ENCODE measurements at places on chromosomes 4 and X.

DNA sequence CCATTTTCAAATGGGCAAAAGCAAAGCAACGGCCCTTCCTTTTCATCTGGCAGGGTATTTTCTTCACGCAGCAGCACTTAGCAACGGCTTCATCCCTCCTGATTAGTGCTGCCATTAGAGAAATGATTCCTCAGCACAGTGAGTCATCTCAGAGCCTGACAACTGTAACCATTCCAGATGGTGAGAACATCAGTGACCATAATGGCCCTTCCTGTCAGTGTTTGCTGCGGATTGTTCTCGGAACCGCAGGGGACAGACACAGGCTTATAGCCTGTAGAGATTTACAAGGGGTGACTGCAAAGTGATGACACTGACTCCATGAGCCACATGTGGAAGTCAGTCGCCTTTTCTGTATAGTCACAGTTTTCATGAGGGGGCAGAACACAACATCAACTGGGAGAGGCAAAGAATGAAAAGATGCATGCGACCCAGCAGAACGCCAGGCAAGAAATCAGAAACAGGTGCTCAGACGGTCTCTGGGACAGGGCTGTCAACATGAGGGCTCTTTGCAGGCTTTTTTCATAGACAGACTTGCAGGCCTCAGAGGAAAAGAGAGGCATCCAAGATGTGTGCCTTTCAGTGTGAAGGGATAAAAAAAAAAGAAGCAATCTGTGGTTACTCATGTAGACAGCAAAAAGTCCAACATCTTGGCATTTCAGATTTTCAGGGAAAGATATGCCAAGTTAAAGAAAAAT lies 69.9 kb upstream of the FBXW7 start:
- DNase-seq: no peak

GRCh38 chr4:105808750-105809041 lies 86.6 kb upstream of the NPNT start:
- no peak for DNase-seq

DNA sequence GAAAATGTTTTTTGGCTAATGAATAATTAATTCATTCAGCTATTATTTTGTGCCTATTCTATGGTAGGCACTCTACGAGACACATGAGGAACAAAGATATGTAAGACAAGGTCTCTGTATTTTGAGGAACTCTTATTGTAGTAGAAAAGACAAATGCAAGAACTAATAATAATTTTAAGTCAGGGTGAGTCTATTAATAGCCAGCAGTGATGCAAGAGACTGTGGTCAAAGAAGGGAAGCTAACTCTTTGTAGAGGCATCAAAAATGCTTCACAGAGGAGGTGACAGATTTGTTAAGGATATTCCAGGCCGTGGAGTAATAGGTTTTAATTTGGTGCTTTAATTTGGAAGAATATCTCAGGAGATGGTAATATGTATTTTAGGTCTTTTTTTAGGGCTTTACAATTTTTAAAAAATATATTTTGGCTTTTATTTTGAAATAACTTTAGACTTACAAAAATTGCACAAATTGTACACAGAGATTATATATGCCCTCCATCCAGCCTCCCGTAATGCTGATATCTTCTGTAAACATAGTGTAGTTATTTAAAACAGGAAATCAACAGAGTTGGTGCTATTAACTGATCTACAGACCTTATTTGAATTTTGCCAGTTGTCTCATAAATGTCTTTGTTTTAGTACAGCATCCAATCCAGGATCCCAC lies 48.1 kb downstream of the DCLK2 start:
- no peak for DNase-seq

GRCh38 chr4:90536408-90536807 lies 409.2 kb downstream of the CCSER1 start:
- no peak for DNase-seq

GRCh38 chr4:86957215-86957614 lies 22.4 kb downstream of the AFF1 start:
- no peak for DNase-seq

GRCh38 chrX:36336751-36337150 lies 417.2 kb downstream of the CFAP47 start:
- DNase-seq: no peak

- DNase-seq: no peak
Measured at GRCh38 chr4:185039508-185040273, 21.4 kb downstream of the HELT start.

DNA sequence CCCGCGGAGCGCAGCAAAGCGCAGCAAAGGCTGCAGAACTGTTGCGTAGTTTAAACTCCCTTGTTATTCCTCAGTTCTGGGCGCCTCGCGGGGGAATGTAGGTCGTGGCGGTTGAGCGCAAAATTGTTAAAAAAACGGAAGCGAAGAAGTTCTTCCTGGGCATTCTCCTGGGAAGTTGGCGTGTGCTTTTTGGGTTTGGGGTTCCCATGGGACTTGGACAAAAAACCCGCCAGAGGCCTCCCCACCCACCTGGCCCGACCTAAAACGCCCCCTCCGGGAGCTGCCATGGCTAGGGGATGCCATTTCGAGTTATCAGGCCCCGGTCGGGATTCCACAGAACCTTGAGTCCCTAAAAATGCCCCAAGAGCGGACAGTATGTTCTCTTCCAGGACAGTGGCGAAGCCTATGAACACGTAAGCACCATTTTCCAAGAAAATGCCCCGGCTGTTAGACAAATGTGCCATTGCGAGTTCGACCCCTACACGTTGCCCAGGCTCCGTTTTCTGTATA lies 8.9 kb downstream of the ZIC3 start:
- no peak for DNase-seq

DNA sequence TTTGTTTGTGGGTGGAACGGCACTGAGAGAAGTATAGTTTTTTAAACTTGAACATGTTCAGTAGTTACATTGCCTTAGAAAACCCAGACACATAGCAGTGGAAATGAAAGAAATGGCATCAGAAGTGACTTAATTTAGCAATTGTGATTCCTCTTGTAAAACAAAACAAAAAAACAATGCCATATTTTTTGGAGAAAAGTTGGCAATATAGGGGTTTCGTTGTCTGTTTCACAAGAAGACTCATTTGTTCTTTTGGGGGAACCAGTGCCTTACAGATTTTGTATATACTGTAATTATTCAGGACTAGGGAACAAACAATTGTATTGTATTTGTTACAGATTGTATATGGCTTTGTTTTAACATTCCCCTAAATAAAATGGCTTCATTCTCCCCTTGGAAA lies 390.7 kb downstream of the UNC5C start:
- DNase-seq: no peak

DNA sequence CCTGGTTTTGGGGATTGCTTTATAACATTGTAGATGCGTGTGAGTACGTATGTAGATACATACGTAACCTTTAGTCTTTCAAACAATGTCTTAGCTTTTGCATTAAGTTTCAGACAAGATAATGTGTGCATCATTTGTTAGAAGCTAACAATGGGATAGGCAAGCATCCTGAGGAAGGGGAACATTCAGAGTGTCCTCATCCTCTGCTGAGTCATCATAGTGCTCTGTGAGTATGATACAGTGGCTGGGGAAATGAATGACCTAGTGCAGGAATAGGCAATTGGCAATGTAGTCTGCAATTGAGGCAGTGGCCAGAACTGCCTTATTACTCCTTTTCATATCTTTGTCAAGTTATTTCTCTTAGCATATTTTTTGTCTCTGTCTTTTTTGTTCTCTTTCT lies 7.3 kb downstream of the NAP1L5 start:
- no peak for DNase-seq

GRCh38 chrX:51336584-51336983 lies 4.0 kb downstream of the NUDT10 start:
- DNase-seq: no peak
